ENCODE measurements at places on chromosomes 16 and 17.

DNA sequence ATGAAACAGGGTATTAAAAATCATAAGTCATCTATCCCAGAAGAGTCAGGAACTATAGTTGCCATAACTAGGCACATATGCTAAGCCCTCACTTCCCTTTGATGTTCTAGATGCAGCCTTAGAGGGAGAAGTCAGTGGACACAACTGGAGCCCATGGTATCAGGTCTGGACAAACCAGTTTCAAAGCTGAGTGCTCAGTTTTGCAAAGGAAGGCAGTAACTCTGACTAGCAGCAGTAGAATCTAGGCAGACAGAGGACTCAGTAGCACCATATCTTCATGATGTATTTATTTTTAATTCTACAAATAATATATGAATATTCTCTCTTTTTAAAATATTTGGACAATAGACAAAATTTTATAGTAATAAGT, 11.7 kb upstream of the FAM20A start:
- DNase-seq, result no peak

GRCh38 chr17:10211666-10212065, 13.3 kb upstream of the GAS7 start:
- DNase-seq, result no peak

DNA sequence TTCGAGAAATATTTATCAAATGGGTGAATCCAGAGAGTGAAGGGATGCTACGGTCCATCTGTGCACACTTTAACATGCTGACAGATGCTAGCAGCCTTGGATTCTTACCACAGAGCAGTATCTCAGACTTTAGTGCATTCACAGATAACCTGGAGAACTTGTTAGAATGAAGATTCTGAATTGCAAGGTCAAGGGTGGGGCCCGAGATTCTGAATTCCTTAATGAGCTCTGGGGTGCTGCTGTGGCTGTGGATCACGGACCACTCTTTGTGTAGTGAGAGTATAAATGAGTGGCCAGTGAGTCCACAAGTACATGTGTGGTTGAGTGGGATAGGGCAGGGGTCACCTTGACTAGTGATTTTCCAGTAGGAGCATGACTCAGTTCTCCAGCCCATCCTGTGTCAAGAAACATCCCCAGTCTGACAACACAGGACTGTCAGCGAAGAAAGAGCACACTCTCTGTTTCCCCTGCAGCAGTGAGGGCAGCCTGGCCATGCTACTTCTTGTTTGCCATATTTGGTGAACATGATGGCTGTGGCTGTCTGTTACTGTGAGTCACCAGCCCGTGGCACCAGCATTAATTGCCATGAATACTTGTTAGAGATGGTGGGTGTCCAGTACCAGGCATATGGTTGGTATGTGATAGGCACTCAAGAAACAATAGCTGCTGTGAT, 13.0 kb upstream of the SALL1 start:
- no peak for DNase-seq

DNA sequence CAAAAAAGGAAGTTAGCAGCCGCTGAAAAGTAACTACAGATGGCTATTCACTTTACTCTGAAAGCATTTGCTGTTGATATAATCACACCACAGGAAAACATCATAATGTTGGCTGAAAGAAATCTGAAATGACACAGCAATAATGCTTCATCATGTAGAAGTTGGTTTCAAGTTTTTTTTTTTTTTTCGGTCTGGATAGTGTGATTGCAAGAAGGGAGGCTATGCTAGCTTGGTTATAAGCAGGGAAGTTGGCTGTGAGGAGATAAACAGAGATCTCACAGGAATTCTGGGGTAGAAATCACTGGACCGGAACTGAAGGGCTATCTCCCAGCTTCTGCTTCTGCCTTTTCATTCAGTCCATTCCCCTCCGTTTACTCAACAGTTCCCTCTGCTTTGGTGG, 57.9 kb downstream of the MYO1D start:
- no peak for DNase-seq

DNA sequence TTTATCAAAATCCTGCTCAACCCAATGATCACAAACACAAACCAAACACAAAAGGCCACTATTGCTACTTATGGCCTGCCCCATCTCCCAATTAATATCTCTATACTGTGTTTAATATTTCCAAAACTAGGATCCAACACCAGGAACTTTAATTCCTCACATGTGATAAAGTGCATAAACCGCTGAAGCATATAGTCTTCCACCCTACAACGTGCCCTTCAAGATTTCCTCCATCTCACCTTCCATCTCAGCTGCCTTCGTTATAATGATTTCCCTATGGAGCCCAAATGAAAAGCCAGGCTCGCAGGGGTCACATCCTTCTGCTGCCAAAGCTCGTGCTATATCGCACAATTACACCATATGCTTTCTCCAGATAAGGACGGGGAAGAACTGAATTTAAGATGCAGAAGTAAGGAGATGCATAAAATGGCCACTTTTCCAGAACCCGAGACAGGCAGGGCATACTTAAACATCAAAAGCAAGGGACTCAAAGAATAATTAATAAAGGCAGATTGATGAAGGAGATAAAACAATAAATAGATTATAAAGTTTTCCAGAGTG, 1.8 kb downstream of the MYH10 start:
- DNase-seq, result no peak

GRCh38 chr17:80811181-80812105, 180.2 kb upstream of the CHMP6 start:
- DNase-seq, result no peak

DNA sequence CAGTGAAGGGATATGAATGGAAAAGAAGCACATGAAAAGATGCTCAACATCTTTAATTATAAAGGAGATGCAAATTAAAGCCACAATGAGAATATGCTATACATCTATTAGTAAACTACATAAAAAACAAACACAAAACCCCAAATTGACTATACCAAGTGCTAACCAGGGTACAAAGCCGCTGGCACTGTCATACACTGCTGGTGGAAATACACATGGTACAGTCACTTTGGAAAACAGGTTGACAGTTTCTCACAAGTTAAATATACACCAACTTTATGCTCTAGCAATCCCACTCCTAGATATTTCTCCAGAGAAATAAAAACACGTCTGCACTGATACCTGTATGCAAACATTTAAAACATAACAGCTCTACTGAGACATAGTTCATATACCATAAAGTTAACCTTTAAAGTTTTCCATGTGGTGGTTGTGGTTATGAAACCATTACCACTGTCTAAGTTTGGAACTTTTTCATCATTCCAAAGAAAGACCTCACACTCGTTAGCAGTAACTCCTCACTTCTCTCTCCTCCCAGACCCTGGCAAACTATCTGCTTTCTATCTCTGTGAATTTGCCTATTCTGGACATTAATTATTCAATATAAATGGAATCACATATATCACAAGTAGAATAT, 42.7 kb downstream of the ADGRG5 start:
- DNase-seq, result no peak

DNA sequence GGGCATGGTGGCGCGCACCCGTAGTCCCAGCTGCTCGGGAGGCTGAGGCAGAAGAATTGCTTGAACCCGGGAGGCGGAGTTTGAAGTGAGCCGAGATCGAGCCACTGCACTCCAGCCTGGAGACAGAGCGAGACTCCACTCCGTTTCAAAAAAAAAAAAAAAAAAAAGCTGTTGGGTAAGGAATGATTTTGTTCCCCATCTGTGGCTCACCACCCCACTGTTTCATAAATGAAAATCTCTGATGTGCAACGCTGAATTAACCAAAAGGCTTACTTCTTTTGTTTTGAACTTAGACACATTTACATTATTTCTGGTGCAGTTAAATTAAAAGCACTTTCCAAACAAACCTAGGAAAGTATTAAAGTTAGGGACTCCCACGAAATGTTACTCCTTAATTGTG, 1.2 kb upstream of the METTL9 start:
- no peak for DNase-seq
